Prostate gland (tissue), 2 donors: ENCODE measurements at places on chromosomes 4 and X. TPM values are rescaled to one million over a fixed set of nuclear protein-coding genes. Genes with fewer than 3 reads are reported as not detected.
A peak's percentile ranks its signal among the peaks of the same experiment; 100 is the strongest.

GRCh38 chrX:74800062-74800461, 125.2 kb downstream of the NEXMIF start:
- no peaks in the 10 kb centered on the region for H3K4me1 ChIP-seq
- no peaks in the 10 kb centered on the region for H3K27me3 ChIP-seq
- H3K36me3 ChIP-seq, result no peaks in the 10 kb centered on the region

DNA sequence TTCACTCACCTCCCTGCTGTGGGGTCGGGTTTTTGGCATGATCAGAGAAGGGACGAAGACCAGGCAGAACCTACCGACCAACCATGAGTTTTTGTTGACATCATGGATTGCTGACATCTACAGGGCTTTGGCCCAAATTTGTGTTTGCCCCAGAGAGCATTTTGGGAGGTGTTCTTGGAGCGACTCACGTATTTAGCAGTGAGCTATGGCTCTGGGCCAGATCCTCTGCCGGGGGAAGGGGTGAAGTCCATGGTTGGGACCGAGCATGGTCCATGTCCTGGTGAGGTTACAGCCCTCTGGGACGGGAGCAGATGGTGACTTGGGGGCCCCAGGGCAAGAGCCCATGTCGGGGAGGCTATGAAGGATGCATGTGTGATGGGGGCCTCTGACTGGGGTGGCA, 17.4 kb downstream of the SORCS2 start:
- no peak overlapping the region for H3K27ac ChIP-seq
- DNase-seq, result no peak
- H3K36me3 ChIP-seq, result no peaks in the 10 kb centered on the region
- no peak overlapping the region for H3K4me3 ChIP-seq

DNA sequence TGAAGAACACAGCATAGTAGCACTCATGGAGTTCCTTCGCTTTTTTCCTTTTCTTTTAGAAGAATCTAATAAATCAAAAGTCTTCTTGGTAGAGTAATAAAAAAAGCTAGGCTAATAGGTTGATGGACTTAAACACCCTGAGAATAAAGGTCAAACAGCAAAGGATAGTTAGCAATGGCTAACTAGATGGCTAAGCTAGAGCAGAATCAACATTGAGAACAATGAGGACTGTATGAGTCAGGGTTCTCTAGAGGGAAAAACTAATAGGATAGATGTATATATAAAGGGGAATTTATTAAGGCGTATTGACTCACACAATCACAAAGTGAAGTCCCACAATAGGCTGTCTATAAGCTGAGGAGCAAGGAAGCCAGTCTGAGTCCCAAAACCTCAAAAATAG, 550.9 kb downstream of the GLUD2 start:
- no peak overlapping the region for H3K27ac ChIP-seq
- no peaks in the 10 kb centered on the region for H3K27me3 ChIP-seq
- no peaks in the 10 kb centered on the region for H3K4me1 ChIP-seq
- H3K36me3 ChIP-seq, result no peaks in the 10 kb centered on the region
- no peak overlapping the region for H3K4me3 ChIP-seq

REELD1 gene
- total RNA-seq, result 12.8 TPM

- no peaks in the 10 kb centered on the region for H3K4me1 ChIP-seq
- H3K27me3 ChIP-seq, result no peaks in the 10 kb centered on the region
- peak; percentile 4 for DNase-seq
- peak within 1 kb of the TSS; percentile 46 for H3K4me3 ChIP-seq
These were observed at the start of gene GK for GRCh38 chrX:30653415-30654131. TSS of gene GK (plus strand) at chrX:30653423. CDS start at chrX:30653538, 115 bp downstream.
